A549 (cell line): ENCODE measurements at places on chromosomes 3 and 15.

GRCh38 chr15:100898152-100898490, 18.5 kb downstream of the ALDH1A3 start:
- DNase-seq, result no peak

DNA sequence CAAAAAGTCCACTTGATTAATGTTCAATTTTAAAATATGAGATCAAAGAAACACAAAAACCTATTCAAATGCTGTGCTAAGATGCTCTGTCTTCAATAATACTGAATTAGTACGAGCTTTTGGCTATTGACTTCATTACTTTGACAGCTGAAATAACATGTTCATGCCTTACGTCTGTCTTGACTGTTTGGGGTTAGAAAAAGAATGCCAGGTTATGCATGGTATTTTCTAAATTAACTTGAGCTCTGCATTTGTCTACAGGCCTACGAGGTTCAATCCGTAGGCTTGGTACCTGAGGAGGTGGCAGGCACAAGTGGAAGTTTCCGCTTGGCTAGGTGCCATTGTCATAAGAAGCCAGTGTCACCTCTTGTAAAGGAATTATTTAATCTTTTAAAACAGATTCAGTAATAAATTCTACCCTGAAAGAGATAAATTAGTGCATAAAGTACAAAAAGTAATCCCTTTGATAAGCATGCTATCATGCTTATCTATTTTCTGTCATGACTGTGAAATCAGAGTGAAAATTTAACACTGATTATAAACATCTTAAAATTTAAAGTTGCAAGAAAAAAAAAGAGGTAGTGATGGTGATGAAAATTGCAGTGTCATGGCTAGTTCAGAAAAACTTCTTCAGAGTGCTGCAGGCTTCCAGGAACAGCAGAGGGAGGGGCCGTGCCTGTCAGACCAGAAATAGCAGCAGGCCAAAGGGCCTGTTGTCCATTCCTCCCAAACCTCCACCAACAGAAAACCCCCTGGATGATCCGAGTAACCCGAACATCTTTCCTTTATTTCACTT, 115.7 kb downstream of the ARRDC4 start:
- DNase-seq, result peak; percentile 22

- no peak for DNase-seq
Observed at GRCh38 chr3:9675736-9676290, 26.5 kb downstream of the MTMR14 start.

DNA sequence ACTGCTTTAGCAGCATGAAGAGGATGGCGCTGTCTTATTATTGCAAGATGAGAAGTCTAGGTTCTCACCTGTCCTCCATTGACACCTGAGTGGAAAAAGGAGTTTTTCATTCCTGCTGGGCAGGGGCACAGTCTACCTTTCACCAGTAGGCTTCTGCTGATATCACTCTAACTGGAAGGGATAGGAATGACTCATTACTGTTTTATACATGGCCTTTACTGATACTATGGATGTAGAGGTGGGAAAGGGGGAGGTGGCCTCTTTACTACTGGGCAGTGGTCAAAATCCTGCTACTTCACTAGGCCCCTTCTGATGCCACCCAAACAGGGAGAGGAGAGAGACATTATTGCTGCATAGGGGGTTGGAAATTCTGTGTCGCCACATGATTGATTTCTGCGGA, 97.8 kb downstream of the BBX start:
- no peak for DNase-seq

GRCh38 chr3:143763564-143764162, 84.6 kb downstream of the SLC9A9 start:
- DNase-seq, result peak; percentile 4

GRCh38 chr15:62446984-62447383, 281.9 kb upstream of the C2CD4B start:
- no peak for DNase-seq
